Lung (tissue), 17 donors: ENCODE measurements at places on chromosomes 2 and 18. TPM values are rescaled to one million over a fixed set of nuclear protein-coding genes. Genes with fewer than 3 reads are reported as not detected.

The SOX11 gene
- total RNA-seq = 0.06 TPM

The SKOR2 gene
- not detected for total RNA-seq

- DNase-seq = no peak
- no peak overlapping the region for H3K27ac ChIP-seq
- no peaks in the 10 kb centered on the region for H3K27me3 ChIP-seq
- no peaks in the 10 kb centered on the region for H3K36me3 ChIP-seq
Measured at GRCh38 chr18:21218862-21219261, 23.2 kb upstream of the GREB1L start.

- no peaks in the 10 kb centered on the region for H3K27me3 ChIP-seq
- no peak overlapping the region for H3K4me3 ChIP-seq
- DNase-seq = no peak
- H3K4me1 ChIP-seq = no peaks in the 10 kb centered on the region
- no peaks in the 10 kb centered on the region for H3K36me3 ChIP-seq
Measured at GRCh38 chr2:231821908-231822307, 35.7 kb downstream of the COPS7B start.

The C2orf80 gene
- total RNA-seq = not detected

The TWSG1 gene
- total RNA-seq = 55.8 TPM

The LIPG gene
- total RNA-seq = 6.9 TPM

The HOXD4 gene
- 1.1 TPM for total RNA-seq

The ANKRD62 gene
- total RNA-seq = 0.09 TPM

DNA sequence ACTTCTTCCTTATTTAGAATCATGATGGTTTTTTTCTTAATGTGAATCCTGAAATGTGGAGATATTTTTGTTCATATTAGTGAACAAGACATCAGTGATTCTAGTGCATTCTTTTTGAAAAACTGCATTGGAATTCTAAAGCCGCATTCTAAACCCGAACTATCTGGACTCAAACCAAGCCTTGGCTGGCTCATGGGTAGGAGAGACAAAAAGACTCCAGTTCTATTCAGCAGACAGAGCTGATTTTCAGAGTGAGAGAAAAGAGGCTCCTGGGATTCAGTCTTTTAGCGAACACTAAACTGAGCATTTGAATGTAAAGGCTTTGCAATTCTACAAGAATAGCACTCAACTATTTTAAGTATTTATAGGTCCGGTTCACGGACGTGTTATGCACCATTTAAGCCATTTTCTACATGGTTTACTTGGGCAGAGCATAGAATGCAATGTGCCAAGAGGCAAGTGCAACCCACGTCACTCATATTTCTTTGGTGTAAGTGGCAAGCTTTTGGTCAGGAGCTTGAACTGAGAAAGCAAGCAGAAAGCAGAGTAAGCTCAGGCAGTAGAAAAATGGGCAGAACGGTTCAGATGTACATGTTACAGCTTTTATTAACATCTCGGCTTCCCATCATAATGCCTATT lies 227.3 kb upstream of the RAB12 start:
- no peaks in the 10 kb centered on the region for H3K4me1 ChIP-seq
- no peak overlapping the region for H3K27ac ChIP-seq
- H3K36me3 ChIP-seq = peaks cover 20% of the 10 kb centered on the region
- no peak for DNase-seq

The NTSR2 gene
- not detected for total RNA-seq

DNA sequence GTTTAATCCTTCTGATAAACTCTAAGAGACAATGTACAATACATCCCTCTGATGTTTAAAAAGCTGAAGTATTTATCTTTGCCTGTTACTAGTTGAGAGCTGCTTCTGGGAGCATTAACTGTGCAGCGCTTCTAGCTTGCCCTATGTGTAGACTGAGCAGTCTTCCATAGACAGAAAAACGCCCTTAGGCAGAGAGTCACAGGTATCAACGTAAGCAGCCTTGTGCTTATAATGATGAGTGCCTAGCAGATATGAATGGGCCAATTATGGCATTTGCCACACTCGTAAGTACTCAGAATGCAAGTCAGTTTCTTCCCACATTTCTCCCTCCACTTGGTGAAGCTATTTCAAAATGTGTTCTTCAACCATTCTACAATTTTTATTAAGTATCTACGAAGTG lies 731.1 kb upstream of the SLC8A1 start:
- no peak for DNase-seq
- H3K27me3 ChIP-seq = no peaks in the 10 kb centered on the region
- no peak overlapping the region for H3K4me3 ChIP-seq
- H3K27ac ChIP-seq = no peak overlapping the region
- no peaks in the 10 kb centered on the region for H3K36me3 ChIP-seq
